Fibroblast of skin of abdomen (primary cell): ENCODE measurements at places on chromosomes 13 and 19.

DNA sequence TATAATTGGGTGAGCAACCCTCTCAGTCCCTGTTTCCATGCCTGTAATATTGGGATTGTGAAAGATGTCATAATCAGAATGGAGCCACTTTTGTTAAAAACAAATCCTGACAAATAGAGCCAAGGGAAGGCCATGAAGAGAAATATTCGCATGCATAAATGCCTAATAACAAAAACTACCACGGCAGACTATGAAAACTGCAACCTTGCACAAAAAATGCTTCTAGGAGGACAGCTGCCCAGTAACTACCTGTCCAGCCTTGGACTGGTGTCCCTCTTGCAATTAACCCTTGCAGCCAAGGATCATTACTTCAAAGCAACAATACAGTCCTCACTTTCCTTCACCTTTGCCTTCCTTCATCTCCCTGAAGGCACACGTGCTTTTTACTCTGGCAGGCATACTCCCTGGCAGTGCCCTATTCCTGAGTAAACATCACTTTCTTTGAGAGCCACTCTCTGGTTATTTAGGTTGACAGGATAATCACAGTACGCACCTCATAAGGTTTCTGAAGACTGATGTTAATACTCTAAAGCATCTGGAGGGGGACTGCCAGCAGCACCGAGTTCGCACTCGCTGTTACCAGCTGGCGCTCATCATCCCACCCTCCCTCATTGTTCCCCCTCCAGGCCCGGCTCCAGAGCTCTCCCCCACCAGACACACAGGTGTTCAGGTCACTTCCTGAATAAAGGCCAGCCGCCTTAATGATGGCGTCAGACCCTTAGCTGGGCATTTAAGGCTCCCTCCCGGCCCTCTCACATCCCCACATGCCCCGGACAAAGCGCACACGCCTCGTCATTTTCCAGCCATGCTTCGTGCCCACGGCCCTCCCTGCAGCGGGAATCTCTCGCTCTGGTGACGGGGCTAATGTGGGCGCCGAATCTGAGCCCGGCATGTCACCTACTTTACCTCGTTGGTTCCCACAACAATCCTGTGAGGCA, 57.3 kb downstream of the CDADC1 start:
- DNase-seq = no peak

- DNase-seq = no peak
Measured at GRCh38 chr13:74678308-74678965, 544.2 kb upstream of the KLF12 start.

- no peak for DNase-seq
Measured at GRCh38 chr13:94394723-94395122, 84.8 kb downstream of the DCT start.

GRCh38 chr13:37385248-37385647, 213.3 kb downstream of the POSTN start:
- DNase-seq = no peak

- no peak for DNase-seq
Measured at GRCh38 chr19:14407605-14408484, 11.3 kb downstream of the DDX39A start.

DNA sequence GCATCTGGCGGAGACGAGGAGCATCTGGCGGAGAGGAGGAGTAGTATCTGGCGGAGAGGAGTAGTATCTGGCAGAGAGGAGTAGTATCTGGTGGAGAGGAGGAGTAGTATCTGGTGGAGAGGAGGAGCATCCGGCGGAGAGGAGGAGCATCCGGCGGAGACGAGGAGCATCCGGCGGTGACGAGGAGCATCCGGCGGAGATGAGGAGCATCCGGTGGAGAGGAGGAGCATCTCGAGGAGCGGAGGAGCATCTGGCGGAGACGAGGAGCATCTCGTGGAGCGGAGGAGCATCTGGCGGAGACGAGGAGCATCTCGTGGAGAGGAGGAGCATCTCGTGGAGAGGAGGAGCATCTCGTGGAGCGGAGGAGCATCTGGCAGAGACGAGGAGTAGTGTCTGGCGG, 18.6 kb downstream of the C13orf46 start:
- DNase-seq = no peak

DNA sequence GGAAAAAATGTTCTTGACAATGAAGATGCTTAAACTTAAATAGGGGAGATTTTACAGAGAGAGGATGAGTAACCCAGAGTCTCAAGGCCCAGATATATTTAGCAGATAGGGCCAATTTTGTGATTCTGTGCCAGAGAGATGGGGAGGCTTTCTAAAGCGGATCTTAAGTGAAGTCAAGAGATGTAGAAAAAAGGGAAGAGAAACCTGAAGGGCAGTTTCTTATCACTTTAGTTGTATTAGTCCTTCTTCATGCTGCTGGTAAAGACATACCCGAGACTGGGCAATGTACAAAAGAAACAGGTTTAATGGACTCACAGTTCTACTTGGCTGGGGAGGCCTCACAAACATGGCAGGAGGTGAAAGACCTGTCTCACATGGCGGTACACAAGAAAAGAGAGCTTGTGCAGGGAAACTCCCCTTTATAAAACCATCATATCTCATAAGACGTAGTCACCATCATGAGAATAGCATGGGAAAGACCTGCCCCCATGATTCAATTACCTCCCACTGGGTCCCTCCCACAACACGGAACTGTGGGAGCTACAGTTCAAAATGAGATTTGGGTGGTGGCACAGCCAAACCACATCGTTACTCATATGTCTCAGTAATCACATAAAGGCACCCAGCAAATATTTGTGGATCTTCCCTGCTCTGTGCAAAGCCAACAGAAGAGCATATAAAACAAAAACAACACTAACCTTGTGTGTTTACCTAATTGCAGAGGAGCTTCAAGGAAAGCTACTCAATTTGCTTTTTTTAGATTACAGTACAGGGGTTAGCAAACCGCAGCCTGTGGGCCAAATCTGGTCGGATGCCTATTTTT, 102.6 kb upstream of the MYCBP2 start:
- no peak for DNase-seq

DNA sequence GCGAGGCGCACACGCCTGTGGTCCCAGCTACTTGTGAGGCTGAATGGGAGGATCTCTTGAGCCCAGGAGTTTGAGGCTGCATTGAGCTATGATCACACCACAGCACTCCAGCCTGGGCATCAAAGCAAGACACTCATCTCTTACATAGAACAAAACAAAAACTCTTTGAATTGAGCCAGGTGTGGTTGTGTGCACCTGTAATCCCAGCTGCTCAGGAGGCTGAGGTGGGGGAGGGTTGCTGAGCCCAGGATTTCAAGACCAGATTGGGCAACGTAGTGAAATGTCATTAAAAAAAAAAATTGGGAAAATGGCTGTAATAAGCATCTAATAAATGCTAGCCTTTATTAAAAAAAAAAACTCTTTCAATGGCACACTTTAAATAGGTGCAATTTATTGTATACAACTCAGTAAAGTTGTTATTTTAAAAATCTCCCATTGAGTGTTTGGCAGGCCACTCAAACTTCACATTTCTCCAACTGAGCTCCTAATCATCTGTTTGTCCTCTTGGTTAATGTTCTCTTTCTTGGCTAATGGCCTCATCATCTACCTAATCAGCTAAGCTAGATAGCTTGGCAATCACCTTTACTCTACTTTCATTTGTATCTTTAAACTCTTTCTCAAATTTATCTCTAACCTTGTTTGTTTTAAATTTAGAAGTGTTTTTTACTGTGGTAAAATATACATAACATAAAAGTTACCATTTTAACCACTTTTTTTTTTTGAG, 28.1 kb upstream of the HMGB1 start:
- DNase-seq = no peak

- DNase-seq = no peak
Measured at GRCh38 chr19:16355293-16356043, 30.8 kb downstream of the KLF2 start.

GRCh38 chr13:41074523-41074922, 13.2 kb downstream of the WBP4 start:
- no peak for DNase-seq

DNA sequence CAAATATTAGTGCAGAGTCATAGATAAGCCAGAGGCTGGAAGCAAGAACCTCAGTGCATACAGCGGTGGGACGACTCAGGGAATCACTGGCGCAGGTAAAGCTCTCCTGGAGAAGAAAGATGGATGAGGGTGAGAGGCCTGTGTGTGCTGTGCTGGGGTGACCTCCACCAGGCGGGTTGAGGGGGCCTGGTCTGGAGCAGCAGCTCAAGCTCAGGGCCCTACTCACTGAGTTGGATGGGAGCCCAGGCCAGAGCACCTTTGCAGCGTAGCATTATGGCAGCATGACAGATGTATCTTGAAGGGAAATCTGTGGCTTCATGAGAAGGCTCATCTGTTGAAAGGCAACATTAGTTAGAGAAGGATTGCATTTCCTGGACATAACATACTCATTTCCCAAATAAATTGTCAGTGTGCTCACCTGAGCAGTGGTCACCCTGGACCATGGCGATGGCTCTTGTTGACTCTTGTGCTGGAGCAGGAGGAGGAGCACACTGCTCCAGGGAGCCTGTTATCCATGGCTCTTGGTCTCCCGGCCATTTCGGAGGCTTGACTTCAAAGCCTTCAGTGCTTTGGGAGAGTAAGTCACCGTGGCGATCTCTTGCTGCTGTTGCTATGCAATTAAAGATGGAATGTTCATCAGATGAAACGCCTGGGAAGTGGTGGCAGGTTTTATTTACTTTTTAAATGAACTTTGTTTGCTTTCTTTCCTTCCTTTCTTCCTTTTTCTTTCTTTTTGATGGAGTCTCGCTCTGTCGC, 25.0 kb downstream of the HNRNPM start:
- DNase-seq = no peak

GRCh38 chr13:30690282-30691188, 44.8 kb upstream of the ALOX5AP start:
- DNase-seq = peak; percentile 98

DNA sequence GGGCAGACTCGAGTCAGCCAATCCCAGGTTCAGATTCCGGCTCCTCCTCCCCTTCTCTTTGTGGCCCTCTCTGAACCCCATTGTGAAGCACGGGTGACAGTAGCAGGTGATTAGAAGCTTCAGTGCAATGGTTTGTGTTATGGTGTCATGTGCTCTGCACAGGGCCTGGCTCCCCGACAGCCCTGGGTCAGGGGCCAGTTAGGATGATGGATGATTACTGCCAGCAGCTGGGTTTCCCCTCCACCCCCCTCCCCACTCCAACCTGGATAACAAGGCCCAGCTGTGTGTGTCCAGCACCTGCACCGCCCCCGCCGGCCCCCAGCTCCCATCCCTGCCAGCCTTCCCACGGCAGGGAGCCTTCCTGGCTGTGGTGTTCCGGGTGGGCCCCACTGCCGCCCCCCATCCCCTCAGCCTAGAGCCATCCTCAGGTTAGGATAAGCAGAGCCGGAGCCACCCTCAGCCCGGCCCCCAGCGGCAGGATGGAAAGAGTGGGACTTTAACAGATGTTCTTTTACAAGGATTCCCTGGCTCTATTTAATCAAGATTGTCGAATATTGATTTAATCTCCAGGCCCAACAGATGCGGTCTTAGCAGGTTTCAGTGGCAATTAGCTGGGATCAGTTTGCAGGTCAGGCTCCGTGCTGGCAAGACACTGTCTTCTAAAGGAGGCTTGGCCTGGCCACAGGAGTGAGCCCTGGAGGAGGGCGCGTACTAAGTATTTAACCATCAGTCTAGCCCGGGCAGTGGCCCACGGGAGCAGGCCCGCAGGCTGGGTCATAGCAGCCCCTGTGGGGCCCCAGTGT, 156.2 kb downstream of the SIPA1L3 start:
- DNase-seq = no peak

- DNase-seq = no peak
Measured at GRCh38 chr19:10279737-10280442, 6.9 kb upstream of the ICAM4 start.

DNA sequence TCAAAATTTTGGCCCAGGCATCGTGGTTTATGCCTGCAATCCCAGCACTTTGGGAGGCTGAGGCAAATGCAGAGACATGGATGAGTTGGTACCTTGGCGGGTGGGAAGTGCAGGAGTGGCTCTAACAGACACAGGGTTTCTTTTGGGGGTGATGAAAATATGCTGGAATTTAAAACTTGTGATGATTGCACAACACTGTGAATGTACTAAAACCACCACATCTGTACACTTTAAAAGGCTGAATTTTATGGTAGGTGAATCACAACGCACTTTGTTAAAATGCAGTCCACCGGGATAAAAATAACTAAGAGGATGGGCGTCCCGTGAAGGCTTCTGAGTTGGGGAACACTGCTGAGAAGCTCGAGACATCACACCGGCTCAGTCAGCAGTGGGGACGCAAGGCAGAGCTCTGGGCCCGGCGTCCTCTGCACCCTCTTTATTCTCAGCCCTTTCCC, 47.1 kb downstream of the MLLT1 start:
- DNase-seq = peak; percentile 96

- no peak for DNase-seq
Measured at GRCh38 chr19:33214596-33214995, 11.1 kb downstream of the SLC7A10 start.

DNA sequence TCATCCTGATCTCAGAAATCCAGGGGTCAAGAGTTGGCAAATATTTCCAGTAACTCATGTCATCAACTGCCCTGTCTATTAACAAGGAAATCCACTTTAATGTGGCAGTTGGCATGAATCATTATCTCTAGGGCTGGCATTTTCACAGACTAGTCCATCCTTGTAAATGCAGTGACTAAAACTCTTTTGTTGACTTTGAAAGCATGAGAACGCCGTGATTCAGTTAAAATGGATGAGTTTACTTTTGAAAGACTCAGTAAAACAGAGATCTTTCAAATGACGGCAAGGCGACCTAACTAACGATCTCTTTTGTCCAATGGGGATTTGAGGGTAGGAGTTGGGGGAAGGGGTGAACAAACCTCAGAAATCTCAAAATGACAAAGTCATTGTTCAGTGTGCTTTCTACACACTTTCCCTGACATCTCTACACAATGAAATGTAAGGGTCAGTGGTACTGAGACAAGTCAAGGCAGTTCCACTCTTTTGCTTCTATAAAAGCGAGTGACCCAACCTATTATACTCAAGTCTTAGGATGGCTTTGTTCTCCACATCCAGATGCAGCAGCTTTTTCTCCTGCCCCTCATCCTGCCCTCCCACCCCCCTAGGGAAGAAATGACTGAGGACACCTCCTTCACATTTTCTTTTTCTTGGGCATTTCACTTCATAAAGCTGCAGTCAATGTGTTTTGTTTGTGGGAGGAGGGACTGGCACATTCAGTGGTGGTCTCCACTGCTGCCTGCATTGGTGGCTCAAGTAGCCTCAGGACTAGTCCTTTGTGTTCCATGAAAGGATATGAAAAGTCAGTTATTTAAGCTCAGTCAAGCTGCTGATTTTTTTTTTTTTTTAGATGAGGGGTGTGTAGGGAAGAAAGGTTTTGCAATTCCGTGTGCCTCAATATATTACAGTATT, 200.5 kb downstream of the ABCC4 start:
- DNase-seq = peak; percentile 47

DNA sequence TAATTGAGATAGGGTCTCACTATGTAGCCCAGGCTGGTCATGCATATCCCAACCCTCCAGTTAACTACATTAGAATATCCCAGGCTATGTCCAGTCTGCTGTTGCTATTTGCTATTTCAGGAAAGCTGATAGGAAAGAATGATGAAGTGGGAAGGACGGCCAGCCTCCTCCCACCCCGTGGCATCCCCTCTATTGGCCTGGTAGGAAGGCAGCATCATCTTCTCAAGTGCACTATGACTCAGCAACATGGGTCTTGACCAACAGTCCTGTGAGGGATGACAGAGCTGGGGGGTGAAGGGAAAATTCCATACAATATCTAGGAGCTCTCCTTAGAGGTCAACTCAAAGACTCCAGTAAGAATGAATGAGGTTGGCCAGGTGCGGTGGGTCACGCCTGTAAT, 48.0 kb upstream of the ABCC4 start:
- DNase-seq = no peak

GRCh38 chr19:49188626-49189200, 31.1 kb downstream of the TRPM4 start:
- no peak for DNase-seq
